Cardiac muscle cell (in vitro differentiated cells and primary cell): ENCODE measurements at places on chromosomes 1 and 21. TPM values are rescaled to one million over a fixed set of nuclear protein-coding genes. Genes with fewer than 3 reads are reported as not detected.

DNA sequence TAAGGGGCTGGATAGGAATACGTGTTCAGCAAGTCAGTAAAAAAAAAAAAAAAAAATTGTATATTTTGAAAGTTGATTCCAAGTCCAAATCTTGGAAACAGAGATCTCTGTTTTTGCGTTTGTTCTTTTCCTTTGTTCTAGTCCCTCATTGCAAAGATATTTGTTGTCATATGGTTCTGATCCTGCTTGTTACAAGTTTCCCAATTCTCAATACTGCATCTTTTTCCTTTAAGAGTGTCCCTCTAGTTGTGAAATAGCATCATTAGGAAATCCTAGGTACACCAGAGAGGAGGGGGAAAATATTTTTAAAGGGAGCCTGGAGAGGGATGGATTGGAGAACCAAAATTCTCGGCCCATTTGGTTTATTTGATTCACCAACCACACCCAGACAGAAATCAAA is 152.2 kb upstream of the C1orf105 start:
- no peaks in the 10 kb centered on the region for H3K36me3 ChIP-seq
- no peak overlapping the region for H3K27ac ChIP-seq
- peaks cover 14% of the 10 kb centered on the region for H3K4me1 ChIP-seq
- no peaks in the 10 kb centered on the region for H3K27me3 ChIP-seq
- no peak overlapping the region for H3K4me3 ChIP-seq

GRCh38 chr1:30759718-30760281 is 2.2 kb upstream of the LAPTM5 start:
- no peaks in the 10 kb centered on the region for H3K36me3 ChIP-seq
- H3K27ac ChIP-seq: no peak overlapping the region
- H3K27me3 ChIP-seq: no peaks in the 10 kb centered on the region

The SLFNL1 gene
- 1.5 and 3.0 TPM in 2 replicates for total RNA-seq

DNA sequence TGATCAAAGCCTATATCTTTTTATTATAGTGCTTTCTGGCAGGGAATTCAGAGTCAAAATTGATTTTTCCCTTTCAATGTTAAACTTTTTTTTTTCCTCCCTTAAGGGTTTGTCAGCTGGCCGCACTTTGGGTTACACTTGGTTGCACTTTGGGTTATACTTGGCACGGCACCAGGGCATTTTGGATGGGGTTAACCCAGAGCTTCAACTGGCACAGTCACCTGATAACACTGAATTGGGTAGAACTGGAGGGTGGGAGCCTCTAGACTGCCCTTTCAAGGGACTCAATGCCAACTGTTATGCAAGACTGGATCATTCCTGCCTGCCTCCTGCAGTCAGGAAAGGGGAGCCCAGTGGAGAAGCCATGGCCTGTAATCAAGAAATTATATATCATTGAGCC is 211.5 kb downstream of the KCNJ6 start:
- H3K36me3 ChIP-seq: no peaks in the 10 kb centered on the region
- no peak overlapping the region for H3K27ac ChIP-seq
- DNase-seq: no peak
- H3K4me3 ChIP-seq: no peak overlapping the region
- no peaks in the 10 kb centered on the region for H3K4me1 ChIP-seq

The ANGEL2 gene
- total RNA-seq: 36.0 and 41.2 TPM in 2 replicates
